ENCODE measurements at places on chromosomes 5 and 9. TPM values are rescaled to one million over a fixed set of nuclear protein-coding genes. Genes with fewer than 3 reads are reported as not detected.

Gene HTR1A
- not detected for total RNA-seq

Gene RANBP3L
- total RNA-seq, result 9.6 TPM

Gene KIAA1958
- total RNA-seq, result 17.0 TPM

DNA sequence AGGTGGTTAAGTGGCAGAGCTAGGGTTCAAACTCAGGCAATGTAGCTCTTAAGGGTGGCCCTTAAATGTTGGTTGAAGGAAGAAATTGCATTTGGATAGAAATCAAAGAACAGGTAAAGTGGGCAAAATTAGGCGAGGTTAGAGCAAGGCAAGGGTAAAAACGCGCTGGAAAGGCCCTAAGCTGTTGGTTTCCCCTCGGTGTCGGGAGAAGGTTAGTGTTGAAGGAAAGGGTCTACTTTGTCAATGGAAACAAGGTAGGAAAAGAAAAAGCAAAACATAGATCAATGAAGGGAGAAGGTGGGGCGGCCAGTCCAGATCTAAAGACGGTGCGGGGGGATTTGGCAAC lies 431 bp downstream of the FASTKD3 start:
- peak overlapping the region; percentile 91 for H3K4me3 ChIP-seq
- no peak for DNase-seq
- no peaks in the 10 kb centered on the region for H3K27me3 ChIP-seq
- peaks cover 16% of the 10 kb centered on the region for H3K4me1 ChIP-seq

DNA sequence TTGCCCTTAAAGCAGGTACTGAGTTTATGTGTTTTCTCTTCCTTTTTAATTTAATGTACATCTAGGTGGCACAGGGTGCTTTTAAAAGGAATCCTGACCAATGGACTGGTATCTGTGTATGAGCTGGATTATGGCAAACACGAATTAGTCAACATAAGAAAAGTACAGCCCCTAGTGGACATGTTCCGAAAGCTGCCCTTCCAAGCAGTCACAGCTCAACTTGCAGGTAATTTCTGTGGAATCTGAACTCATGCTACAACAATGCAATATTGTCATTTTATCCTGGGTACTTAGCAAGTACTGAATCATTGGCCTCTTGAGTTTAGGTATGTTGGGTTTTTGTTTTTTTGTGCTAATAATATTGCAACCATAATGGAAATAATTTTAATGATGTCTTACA lies 14.4 kb upstream of the TMOD1 start:
- DNase-seq, result no peak
- H3K27ac ChIP-seq, result no peak overlapping the region
- no peak overlapping the region for H3K4me3 ChIP-seq
- H3K27me3 ChIP-seq, result no peaks in the 10 kb centered on the region
- H3K4me1 ChIP-seq, result no peaks in the 10 kb centered on the region

DNA sequence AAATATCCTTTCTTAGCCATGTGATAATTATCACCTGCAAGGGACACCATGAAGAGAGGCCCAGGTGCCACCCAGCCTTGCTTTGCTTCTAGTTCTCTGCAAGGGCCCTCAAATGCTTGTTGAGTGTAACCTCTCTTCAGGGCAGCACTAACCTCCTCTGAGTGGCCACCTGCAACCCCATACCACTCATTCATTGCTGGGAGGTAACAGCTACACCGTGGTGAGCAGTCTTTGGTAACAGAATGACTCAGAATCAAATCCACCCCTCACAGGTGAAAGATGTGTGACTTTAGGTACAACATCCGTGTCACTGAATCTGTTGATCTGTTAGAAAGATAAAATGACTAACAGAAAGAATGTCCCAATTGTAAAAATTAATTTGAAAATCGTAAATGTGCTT lies 365.1 kb upstream of the TRPC7 start:
- no peak for DNase-seq

DNA sequence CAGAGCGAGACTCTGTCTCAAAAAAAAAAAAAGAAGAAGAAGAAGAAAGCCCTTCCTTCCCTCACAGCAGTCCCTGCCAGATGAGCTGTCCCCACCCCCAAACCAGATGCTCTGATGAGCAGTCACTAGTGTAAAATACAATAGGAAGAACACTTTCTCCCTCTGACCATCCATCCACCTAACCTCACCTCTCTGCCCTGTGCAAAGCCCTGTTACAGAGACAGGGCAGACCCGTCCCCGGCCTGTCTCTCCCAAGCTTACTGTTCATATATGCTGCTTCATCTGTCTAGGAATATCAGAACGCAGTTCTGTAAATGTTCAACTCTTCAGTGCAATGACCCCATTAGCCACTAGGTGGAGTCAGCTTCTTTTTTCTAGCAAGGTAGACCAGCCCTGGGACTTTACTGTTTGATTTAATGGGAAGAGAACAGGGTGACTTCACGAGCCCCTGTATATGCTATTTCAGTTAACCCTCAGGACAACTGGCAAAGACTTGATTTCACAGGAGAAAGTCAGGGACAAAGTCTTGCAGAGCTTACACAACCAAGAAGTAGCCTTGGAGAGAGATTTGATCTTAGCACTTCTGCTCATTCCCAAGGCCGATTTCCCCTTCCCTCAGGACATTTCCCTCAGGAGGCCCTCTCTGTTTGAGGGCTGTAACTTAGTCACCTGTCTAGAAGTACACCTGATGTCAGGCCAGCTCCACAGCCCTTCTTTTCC lies 14.9 kb upstream of the FGFR4 start:
- H3K36me3 ChIP-seq, result no peaks in the 10 kb centered on the region
- peak; percentile 92 for DNase-seq
- no peaks in the 10 kb centered on the region for H3K4me1 ChIP-seq

- no peak for DNase-seq
- no peak overlapping the region for H3K27ac ChIP-seq
- no peaks in the 10 kb centered on the region for H3K36me3 ChIP-seq
- no peaks in the 10 kb centered on the region for H3K27me3 ChIP-seq
- no peak overlapping the region for H3K4me3 ChIP-seq
- no peaks in the 10 kb centered on the region for H3K4me1 ChIP-seq
Observed at GRCh38 chr5:53386341-53386740, 94.1 kb upstream of the FST start.
